ENCODE measurements at places on chromosomes 13 and 19.

GRCh38 chr13:107365466-107366215 lies 797.7 kb upstream of the ARGLU1 start:
- no peak for DNase-seq

DNA sequence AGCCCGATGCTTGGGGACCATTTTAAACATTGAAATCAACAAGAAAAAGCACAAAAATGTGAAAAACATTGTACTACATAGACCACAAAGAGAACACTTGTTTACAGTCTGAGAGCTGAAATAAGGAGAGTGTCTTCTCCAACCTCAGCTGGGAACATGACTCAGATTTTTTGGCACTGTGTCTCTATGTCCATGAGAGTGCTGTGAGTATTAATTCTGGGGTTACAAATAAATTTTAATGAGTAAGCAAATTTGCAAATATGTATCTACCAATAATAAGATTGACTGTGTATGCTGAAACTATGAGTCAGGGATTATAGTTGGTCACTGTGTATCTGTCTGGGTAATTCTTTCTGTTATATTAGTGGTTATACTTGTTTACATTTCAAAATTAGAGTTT lies 174.0 kb downstream of the DCT start:
- DNase-seq: no peak

DNA sequence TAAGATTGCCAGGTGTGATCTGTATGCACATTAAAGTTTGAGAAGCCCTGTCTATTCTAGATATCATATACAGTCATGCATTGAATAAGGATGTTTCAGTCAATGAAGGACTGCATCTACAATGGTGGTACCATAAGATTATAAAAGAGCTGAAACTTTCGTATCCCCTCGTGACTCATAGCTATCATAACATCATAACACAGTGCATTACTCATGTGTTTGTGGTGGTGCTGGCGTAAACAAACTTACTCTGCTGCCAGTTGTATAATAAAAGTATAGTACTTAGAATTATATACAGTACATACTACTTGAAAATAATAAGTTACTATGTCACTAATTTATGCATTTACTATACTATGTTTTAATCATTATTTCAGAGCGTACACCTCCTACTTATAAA lies 489.3 kb downstream of the GPC6 start:
- no peak for DNase-seq

DNA sequence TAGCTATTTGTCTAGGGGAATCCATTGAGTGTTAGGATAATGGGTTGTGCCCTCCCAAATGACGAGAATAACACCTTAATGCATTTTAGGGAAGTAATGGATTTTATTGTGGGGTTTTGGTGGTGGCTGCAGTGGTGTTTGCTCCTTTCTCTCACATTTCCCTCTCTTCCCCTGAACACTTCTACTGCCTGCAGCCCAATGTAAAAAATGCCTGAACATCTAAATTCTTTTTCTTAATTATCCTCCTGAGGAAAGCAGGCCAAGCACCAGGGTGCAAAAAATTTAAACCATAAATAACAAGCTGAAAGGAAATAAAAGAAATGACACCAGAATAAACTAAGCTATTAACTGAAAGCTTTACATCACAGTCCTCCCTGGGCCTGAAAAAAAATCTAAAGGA lies 57.3 kb upstream of the PCDH8 start:
- no peak for DNase-seq

- DNase-seq: peak; percentile 43
Measured at GRCh38 chr13:45441633-45442032, 23.1 kb upstream of the COG3 start.

GRCh38 chr19:37855098-37855497 lies 51.3 kb downstream of the WDR87 start:
- no peak for DNase-seq

- no peak for DNase-seq
Measured at GRCh38 chr13:36377826-36378468, 31.8 kb upstream of the SPART start.

DNA sequence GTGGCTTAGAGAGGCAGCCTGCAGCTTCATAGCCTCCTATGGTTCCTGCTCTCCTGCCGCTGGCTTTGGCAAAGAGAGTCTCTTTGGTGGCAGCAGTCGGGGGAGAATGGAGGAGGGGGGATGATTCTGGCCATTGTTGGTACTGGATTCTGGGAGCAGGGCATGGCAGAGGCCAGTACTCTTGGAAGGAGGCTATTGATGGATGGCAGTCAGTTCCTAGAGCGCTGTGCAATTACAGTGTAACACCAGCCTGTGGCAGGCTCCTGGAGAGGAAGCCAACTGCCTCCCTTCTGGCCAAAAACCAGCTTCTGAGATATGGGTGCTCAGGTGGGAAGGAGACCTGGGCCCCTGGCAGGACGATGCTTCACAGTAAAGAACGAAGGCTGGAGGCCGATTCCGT lies 47.9 kb upstream of the TMTC4 start:
- no peak for DNase-seq

- DNase-seq: no peak
Measured at GRCh38 chr13:102400675-102401145, 1.1 kb downstream of the FGF14 start.

GRCh38 chr13:92901739-92902138 lies 324.9 kb upstream of the GPC6 start:
- no peak for DNase-seq

DNA sequence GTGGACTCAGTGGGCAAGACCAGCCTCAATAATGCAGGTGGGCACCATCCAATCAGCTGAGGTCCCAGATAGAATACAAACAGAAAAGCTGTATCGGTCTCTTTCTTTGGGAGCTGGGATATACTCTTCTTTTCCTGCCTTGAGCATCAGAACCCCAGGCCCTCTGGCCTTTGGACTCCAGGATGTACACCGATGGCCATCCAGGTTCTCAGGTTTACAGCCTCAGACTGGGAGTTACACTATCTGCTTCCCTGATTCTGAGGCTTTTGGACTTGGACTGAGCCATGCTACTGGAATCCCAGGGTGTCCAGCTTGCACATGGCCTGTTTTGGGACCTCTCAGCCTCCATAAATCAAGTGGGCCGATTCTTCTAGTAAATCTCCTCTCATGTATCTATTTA lies 27.6 kb upstream of the USP12 start:
- no peak for DNase-seq

DNA sequence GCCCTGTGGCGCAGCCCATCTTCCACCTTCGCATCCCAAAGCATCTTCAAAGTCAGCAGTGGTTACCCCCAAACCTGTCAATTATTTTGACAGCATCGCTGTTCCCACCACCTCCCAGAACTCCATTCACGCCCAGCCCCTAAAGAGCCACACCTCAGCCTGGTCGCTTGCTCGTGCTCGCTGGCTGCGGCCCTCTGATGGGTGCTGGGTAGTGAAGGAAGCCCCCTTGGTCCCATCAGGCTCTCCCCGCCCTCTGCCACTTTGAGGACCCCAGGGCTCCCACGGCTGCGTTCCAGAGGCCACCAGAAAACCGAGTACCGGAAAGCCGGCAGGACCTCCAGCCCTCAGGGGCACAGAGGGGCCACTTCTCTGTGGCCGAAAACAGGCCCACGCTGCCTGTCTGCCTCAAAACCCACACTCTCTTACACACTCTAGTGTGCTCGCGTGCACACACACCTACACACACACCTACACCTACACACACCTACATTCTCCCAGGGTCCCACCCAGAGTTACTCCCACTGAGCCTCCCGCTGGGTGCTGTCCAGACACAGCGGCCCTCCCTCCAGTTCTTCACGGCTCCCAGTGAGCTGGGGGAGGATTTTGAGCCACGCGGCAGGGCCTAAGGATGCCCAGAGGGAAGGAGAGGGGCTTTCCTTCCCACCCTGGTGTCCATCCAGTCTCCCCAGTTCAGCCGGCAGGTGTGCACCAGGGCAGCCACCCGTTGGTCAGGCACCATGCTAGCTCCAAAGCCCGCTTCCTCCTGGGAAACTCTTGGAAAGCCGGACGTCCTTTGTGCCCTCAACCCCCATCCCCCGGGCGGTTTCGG lies 1.9 kb downstream of the VSTM2B start:
- DNase-seq: no peak

- DNase-seq: no peak
Measured at GRCh38 chr13:38641164-38641948, 45.5 kb upstream of the FREM2 start.

GRCh38 chr13:113652404-113653263 lies 5.4 kb downstream of the ATP4B start:
- DNase-seq: no peak

GRCh38 chr13:49220856-49221589 lies 885 bp downstream of the MLNR start:
- peak; percentile 6 for DNase-seq

DNA sequence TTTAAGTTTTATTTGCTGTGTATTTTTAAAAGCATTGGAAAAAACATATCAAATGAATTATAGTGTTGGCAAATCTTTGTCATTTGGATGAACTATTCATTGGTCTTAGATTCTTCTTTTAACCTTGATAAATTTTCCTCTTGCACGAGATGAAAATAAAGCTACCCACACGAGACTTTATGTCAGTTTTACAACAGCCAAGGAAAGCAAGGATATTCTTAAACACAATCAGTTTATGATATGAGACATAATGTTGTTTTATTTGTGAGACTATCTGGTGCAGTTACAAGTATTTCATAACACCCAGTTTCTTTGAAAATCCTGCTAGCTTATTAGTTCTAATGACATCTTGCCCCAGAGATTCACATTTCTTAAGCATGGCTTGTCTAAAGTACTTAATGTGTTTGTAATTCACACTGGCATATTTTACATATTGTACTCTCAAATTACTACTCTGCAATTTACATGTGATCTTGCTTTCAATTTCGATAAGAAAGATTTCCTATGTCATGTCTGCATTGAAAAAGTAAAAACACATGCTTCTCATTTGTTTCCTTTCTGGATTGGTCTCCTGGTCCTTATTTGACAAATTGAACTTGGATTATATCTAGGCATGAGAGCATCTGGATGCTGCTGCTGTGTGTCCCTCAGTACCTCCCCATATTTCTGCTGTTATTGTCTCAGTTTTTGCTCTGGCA lies 955.5 kb upstream of the PCDH9 start:
- no peak for DNase-seq

DNA sequence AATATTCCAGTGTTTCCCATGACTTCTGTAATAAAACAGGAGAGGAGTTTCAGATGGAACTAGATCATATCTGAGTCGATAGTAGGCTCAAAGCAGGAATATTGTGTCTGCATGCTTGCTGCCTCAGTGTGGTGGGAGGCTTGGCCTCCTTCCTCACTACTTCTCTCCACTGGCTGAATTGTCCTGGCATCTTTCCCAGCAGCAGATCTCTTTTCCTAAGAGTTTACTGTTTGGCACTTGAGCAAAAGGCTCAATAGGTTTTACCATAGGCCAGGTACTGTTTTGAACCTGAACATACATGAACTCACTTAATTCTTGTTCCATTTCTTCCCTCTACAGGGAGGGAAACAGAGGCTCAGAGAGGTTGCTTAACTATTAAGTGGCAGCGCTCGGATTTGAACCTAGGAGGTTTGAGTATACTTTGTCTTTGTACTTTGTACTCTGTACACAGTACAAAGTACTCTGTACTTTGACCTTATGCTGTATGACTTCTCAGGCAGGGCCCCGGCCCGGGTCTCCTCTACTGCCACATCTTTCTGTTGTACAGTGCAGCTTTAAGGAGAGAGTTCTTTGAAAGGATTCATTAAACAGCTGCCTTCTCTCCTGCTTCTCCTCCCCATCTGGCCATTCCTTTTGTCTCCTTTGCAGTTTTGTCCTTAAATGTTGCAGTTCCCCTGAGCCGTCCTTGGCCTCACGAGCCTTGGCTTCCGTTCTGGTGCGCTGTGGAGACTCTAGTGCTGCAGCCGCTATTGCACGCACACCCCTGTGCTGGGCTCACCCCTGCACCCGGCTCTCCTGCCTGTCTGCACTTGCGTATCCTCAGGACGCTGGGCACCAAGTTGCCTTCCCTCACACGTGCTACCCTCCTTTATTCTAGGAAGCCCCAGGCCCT lies 8.1 kb downstream of the B3GLCT start:
- DNase-seq: no peak

- DNase-seq: no peak
Measured at GRCh38 chr13:40622246-40622645, 44.2 kb downstream of the FOXO1 start.

DNA sequence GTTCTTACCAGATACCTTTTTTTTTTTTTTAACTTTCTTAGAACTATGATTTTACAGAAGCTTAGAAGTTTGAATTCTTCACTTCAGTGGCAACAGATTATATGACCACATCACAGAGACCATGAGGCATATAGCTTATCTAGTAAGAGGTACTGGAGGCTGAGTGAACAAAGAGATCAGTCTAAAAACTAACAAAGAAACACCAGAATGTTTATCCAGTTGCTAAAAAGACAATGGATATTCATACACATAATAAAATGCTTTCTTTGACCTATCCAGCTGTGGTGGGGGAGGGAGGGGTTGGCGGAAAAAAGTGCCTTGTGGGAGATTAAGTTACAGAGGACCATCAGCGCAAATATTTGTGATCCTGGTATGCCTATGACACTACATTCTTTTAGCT lies 34.7 kb upstream of the SLITRK6 start:
- no peak for DNase-seq

DNA sequence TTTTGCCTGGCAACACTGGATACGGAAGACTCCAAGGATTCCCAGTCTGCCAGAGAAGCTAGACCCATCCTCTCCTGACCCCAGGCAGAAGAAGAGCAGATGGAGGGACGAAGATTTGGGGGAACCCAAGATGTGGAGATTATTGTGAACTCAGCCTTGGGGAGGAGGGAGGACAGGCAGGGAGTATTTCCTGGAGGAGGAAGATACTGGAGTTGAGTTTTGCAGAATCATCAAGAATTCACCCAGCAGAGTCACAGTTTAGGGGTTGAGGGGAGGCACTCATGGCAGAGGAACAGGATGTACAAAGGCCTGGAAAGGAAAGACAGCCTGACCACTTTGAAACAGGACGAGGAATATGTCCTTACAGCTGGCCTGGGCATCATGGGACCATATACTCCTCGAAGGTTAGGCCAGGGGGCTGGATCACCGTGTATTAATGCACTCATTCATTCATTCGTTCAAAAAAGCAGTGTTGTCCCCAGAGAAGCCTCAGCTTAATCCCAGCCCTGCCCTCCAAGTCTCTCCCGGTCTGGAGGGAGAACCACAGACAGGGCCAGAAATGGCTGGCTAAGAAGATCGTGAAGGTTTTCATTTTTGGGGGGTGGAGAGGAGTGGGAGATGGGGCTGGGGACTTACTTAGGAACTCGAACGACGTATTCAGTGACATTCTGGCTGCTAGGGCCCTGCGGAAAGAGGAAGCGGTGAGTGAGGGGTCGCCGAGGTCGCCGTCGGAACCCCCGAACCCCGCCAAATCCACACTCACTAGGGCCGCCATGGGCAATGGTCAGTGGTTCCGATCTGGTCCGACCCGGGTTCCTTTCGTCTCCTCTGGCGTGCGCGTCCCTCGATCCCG lies 517 bp downstream of the GTF2F1 start:
- no peak for DNase-seq

Measured in T-helper 1 cell (primary cell).